ENCODE measurements at places on chromosomes 6 and 20.

DNA sequence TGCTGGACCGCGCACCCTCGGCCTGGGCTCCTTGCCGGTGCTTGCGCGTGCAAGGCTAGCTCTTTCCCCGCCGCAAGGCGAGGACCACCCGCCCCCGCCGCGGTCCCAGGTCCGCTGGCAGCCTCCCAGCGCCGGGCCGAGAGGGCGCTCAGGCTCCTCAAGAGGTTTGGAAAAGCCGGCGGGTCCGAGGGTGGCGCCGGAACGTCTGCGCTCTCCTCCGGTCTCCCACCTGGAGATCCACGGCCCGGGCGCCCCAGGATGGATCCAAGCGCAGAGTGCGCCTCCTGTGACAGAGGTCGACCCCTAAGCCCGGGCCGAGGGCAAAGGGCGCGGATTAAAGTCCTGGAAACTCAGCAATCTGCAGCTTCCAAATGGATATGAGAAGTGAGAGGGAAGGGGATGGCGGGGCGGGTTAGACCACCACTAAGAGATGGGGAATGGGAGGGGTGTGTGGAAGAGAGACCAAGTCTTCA is 575 bp upstream of the MICAL1 start:
- DNase-seq = no peak

DNA sequence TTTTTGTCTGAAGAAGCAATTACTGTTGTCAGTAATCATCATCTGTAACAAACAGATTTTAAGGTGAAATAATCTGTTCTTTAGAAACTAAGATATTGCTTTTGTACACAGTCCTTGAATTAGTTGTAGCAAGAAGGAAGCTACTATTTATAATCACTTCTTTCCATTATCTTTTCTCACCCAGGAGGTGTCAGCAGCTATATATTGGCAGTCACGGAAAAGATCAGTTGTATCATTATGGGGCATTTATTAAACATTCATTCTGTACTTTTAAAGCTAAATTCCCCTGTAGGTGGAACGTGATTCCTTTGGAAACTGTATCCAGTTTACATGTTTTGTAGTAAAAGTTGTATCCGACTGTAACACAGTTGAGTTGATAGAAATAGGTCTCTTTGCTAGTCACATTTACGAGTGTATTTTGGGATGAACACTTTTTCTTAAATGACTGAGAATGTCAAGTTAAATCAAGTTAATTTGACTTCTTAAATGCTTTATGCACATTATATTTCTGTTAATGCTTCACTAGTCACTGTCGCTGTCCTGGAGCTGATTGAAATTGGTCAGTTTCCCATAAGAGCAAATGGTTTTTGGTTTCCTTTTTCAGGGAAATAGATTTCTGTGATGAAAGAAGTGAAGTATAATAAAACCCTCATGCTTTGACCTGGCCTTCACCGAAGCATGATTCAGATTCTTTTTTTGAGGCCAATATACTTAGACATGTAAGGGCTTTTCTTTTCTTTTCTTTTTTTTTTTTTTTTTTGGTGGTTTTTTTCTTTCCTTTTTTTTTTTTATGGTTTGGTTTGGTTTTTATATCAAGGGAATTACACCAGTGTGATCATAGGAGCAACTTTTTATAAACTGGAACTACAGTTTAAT is 5.1 kb downstream of the QKI start:
- no peak for DNase-seq

DNA sequence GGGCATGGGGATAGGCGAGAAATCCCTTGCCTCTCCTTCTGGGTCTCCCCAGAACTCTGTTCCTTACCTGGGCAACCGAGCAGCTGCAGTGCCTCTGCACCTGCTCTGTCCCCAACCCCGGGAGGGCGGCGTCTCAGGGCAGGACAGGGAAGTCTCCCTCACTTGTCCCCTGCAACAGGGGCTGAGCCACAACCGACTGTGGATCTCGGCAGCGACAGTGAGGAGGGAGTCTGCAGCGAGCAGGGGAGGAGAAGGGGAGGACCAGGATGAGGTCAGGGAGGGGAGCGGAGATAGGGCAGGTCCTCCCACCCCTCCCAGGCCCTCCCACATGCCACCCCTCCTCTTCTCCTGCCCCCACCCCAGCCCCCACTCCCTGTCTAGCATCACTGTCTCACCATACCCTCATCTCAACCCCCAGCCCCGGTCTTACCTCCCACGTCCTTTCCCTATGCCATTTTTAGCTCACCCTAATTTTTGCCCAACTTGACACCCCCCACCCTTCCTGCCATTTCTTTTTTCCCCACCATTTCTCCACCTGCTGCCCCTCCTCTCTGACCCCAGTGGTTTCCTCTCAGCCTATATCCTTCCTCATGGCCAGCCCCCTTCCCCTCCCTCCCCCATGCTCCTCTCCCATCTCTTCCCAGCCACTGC is at the start of gene TNXB:
Gene TNXB, minus strand, starts transcription at position 225 of the 651 bp plus-strand sequence. CDS start 11,140 bp downstream, outside the sequence.
- no peak for DNase-seq

- no peak for DNase-seq
Observed at GRCh38 chr6:105515054-105515453, 112.2 kb upstream of the PREP start.

DNA sequence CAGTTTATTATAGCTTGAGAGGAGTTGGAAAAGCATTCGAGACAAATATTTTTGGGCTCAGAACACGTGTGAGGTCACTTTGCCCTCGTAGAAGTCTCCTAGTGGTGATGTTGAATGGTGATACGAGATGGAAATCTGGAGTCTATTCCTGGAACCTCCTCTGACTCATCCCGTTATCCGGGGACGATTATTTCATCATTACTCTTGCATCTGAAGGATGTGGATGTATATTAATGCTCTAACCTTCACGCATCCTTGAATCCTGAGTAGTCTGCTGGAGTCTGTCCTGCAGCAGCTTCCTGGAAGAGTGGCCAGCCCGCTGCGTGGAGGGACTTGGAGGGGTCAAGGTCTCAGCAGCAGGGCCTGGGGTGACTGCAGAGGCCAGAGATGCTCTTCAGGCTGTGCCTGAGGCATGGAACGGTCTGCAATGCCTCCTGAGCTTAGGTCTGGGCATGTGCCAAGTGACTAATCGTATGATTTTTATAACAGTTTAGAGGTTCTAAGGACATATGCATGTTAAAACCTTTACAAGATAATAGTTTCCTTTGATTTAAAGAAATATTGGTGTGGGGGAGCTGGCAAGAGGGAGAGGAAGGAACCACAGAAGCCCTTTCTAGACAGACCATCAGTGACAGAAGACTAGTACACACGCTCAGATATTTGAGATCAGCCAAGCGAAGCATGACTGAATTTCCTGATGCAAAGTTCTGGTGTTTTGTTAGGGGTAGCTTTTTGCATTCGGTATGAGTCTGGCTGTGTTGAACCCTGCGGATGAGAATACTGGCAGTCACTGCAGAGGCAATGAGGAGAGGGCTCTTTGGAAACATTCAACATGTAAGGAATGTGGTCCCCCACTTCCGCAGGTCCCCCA is 400.2 kb downstream of the QKI start:
- DNase-seq = no peak

- peak; percentile 15 for DNase-seq
Observed at GRCh38 chr20:8320306-8320705, 188.2 kb downstream of the PLCB1 start.

DNA sequence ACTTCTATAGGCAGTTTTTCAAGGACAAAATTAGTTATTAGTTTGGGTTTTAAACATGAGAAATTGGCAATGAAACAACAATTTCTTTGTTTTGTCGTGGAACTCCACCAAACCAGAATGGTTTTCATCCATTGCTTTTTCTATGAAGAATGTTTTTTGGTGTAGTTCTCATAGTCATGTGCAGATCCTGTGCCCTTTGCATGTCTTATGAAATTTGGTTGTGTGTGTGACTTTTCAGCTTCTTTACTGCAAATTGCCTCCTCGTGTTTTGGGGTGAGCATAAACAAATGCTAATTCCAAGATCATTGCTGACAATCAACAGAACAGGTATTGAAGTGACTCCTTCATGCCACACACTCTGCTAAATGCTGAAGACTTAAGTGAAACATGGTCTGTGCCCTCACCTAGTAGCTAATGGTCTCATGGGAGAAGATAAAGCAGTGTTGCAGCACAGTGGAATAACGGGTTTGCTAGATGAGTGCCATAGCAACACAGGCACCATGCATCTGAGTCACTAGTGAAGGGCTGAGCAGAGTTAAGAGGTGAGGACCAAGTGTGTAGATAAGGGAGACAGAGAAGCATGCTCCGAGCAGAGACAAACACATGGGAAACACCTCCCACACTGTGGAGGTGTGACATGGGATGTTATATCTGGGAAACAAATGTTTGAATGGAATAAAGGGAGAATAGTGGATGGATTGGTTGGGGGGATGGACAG is 120.0 kb downstream of the SLC16A10 start:
- DNase-seq = no peak

- DNase-seq = no peak
Observed at GRCh38 chr6:44715188-44715587, 327.7 kb downstream of the CDC5L start.

DNA sequence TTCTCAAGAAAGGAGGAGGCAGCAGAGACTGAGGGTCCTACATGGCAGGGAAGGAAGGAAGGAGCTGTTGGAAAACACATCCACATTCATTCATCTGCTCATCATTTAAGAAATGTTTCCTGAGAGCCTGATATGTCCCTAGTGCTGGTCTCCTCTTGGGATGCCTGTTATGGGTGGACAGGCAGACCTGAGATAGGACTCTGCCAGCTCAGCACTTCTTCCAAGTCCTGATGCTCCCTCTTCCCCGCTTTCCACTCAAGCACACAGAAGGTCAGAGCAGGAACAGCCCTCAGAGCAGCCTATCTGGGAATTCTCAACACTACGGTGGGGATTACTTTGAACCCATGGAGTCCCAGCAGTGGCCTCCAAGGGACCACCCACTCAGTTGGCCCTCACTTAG is 8.0 kb upstream of the SIRPD start:
- DNase-seq = no peak

DNA sequence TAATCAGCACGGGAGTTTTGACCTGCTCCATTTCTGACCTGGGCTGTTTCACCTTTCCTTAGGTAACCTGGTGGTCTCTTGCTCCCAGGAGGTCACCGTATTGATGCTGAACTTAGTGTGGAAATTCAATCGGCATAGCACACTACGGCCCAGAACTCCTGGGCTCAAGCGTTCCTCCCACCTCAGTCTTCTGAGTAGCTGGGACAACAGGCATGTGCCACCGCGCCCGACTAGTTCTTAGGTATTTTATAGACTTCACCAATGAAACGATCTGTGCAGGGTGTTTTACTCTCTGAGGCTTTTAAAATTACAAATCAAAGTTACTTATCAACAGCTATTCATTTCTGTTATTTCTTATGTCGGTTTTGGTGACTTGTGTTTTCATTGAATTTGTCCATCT is 42.1 kb downstream of the ATG5 start:
- no peak for DNase-seq

GRCh38 chr20:40563296-40563950 is 125.6 kb downstream of the MAFB start:
- no peak for DNase-seq

GRCh38 chr20:22324505-22324904 is 259.9 kb downstream of the FOXA2 start:
- DNase-seq = no peak

DNA sequence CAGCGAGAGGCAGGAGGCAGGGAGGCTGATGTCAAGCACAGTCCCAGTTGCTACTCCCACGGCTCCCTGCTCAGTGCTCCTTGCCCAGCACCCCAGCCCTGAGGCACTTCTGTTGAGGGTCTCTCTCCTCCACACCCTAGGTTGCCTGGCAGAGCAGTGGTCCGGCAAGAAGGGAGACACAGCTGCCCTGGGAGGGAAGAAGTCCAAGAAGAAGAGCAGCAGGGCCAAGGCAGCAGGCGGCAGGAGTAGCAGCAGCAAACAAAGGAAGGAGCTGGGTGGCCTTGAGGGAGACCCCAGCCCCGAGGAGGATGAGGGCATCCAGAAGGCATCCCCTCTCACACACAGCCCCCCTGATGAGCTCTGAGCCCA is 9.1 kb downstream of the CNPY3 start:
- DNase-seq = no peak

DNA sequence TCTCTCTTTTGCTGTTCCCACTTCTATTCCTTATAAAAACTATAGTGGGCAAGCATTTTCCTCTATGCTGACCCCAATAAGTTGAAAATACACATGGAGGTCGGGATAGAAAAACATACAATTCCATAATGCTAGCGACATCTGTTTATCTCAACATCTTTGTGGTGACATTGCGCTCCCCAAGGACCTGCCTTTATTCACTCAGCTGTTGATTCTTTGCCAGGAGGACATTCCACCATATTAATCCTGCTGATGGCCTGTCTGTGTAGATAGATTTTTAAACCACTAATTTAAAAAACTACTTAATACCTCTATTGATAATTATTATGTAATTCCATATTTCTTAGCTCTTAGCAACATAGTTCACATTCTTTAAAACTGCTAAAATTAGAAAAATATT is 555.3 kb upstream of the MAP3K7 start:
- DNase-seq = no peak

DNA sequence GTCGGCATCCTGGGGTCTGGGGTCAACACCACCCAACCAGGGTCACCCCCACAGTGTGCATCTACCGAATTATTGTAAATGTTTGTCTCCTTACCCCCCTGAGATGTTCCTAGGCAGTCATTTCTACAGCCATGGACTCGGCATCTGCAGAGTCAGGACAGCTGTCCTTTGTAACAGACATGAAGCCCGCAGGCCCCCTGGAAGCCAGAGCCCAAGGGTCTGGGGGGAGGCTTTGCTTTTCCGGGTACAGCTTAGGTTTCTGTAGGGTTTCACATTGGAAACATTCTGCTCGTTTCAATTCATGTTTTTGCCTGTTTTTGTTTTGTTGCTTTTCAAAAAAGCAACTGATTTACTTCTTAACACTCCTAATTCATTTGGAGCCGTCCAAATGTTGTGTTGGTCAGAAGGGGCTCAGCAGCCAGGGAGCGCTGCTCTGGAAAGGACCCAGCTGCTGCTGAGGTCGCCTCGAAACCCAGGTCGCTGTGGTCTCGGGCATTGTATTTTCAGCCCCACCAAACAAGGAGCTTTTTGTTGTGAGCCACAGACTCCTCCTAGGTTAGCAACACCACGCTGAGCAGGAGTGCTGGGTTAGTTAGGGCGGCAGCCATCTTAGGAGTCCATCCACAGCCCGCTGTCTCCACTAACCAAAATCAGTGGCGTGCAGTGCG is 160.4 kb downstream of the TMEM242 start:
- no peak for DNase-seq

- DNase-seq = no peak
Observed at GRCh38 chr20:7196481-7196880, 429.0 kb downstream of the BMP2 start.

DNA sequence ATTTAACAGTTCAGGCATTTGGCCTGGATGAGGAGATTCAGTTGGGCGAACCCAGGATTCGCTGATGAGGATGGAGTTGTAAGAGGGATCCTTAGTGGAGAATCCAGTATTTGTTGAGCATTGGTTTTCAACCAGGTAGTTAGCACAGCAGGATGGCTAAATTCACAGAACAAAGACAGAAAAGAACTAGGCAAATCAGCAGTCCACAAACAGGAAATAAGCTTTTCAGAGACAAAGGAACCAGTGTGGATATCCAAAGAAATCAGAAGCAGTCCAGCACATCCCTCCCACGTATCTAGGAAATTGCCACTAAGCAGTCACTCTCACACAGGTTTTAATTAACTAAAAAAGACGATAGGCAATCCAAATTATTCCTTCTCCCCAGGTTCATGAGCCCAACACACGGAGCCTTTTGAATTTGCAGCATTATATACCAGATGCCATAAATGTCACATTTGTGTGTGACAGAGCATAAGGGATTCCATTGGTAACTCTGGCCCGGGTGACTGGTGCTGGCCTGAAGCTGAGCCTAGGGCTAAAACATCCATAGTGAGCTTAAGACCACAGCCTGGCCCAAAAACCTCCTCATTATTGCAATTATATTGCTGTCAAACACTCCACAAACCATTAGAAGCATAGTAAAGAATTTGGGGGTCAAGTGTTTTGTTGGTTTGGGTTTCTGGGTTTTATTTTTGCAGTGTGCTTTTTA is 131.5 kb downstream of the SOBP start:
- DNase-seq = no peak

Measured in Kasumi-1 (cell line).